SIG-M5 (cell line): ENCODE measurements at places on chromosomes 1 and 21.
A peak's percentile ranks its signal among the peaks of the same experiment; 100 is the strongest.

DNA sequence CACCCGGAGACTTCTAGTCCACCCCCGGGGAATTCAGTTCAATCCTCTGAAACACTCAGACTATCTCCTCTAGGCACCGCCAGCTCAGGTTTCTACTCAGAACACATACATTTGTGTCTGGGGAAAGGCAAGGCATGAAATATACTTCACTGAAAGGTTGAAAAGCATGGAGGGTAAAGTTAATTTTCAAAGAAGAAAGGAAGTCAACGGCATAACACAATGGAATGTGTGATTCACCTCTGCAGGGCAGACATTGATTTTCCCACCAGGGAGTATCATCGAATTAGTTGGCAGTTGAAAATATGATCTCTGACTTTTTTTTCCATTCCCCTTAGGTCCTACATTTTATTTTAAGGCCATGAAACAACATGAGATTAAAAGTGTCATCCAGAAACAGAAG, 669.4 kb downstream of the SMYD3 start:
- DNase-seq = no peak

DNA sequence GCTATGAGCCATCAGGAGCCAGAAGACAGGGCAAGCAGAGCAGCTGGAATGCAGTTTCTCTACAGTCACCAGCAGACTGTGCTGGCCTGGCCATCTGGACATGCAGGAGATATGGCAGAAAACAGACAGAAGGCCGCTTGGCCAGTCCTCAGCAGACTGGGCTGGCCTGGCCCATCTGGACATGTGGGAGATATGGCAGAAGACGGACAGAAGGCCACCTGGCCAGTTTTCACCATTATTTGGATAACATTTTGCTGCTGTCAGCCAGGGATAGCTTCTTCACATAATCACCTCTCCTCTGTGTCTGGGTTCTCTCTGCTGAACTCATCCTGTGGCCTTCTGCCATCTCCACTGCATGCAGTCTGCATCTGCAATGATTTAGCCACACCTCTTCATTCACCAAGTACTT, 25.0 kb upstream of the CACYBP start:
- DNase-seq = no peak

DNA sequence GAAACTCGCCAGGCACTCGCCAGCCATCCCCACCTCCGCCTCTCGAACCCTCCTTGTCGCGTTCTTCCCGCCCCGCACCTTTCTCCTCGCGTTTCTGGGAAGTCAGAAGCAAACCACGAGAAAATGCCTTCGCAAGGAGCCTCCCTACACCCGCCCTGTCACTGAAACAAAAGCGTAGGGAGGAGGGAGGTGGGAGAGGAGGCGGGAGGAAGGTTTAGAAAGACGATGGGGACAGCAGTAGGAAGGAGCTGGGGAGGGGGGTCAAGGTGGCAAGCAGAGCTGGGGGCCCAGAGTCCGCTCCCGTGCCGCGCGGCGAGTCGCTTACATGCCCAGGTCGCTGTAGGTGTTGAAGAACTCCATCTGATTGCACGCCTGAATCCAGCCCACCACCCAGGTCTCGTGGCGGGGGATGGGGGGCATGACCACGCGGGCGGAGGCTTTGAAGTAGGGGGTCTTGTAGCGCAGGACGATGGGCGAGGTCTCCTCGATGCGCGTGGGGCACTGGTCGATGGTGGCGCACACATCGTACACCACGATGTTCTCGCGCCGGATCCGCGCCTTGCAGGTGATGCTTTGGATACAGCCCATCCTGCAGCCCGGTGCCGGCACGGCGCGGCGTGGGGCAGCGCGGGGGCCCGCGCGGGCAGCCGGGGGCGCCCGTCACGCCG, 1.0 kb downstream of the FAM78B start:
- no peak for DNase-seq

DNA sequence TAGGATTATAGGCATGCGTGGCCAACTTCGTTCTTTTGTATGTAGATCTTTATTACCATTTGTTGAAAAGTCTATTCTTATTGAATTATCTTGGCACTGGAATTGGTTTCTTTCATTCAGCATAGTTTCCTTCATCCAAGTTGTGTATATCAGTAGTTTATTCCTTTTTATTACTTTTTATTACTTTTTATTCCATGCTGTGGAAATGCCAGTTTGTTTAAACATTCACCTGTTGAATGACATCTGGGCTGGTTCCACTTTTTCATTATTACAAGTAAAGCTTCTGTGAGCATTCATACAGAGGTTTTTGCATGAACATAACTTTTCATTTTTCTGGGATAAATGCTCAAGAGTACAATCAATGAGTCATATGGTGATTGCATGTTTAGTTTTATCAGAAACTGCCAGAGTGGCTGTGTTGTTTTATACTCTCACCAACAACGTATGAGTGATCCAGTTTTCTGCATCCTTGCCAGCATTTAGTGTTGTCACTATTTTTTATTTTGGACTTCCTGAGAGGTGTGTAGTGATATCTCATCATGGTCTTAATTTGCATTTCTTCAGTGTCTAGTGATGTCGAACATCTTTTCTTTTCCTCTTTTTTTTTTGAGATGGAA, 28.6 kb downstream of the PTPRU start:
- DNase-seq = no peak

GRCh38 chr1:1435106-1435903, at the start of gene VWA1:
VWA1 (plus strand) TSS chr1:1435690; CDS start chr1:1435749, 59 bp downstream.
- DNase-seq = no peak

DNA sequence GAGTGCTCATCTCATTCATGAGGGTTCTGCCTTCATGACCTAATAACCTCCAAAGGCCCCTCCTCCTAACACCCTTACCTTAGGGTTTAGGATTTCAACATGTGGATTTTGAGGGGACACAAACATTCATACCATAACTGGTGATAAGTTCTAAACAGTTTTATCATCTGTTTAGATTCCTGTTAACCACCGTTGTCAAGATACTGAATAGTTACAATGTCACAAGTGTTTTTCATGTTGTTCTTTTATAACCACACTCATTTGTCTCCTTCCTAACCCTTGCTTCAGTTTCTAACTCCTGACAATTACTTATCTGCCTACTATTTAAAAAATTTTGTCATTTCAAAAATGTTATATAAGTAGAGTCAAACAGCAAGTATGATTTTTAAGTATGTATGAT, 86.0 kb downstream of the NCAM2 start:
- DNase-seq = no peak

- DNase-seq = no peak
Observed at GRCh38 chr1:83802023-83802422, 196.9 kb downstream of the TTLL7 start.

- no peak for DNase-seq
Observed at GRCh38 chr1:154193821-154194220, 1.9 kb upstream of the TPM3 start.

DNA sequence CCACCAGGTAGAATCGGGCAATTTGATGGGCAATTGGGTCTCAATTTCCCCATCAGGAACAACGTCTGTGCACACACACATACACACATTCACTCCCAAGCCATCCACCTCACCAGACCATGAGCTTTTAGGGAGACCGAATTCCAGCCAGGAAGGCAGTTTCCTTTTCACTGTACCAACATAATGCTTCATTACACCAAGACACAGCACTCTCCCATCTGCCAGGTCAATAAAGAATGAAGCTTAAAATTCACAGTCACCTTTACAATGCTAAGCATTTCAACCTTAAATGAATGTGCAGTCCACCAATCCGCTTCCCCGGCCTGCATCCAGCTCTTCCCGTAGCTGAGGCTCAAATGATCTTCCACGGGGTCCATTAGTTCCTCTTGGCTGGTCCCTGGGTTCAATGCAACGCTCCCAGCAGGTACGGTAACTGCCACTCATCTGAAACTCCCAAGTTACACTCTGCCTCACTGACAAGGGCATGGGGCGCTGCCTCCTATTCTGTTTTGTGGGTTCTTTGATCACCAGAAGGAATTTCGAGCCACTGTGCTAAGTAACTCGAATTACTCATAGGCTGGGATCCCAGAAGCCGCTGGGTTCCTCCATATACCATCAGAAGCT, 105.0 kb downstream of the SIM2 start:
- no peak for DNase-seq

DNA sequence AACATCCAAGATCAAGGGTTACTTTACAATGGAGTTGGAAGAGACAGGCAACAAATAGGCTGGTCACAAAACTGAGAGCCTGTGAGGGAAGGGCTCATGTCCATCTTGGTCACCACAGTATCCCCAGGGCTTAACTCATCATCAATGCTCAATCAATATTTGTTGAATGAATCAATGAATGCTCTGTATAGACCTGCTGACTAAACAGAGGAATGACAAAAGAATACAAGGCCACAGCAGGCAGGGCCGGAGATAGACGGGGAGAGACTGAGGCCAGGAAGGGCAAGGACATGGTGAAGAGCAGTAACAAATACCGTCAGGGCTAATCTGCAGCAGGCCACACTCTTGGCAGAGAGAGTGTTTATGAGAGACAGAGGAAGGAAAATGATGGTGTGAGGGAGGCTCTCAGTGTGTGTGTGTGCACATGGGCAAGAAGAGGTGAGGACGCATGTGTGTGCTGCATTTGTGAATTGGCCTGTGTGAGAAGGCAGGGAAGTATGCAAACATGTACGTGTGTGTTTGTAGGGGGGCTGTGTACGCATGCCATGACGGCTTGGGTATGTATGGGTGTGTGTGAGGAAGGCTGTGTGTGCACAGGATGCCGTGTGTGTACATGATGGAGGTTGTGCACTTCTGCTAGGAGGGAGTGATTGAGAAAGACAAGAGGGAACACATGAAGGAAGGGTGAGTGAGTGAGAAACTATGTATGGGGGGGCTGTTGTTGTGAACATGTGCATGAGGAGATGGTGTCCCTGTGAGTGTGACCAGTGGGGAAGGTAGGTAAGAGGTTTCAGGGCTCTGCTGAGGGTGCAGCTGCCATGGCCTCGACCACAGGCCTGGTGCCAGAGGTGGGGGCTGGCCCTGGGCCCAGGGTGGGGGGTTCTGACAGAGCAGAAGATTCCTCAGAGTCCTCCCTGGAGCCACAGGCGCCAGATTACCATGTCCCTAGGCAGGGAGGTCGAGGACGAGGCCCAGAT, 15.4 kb downstream of the AHDC1 start:
- DNase-seq = no peak

DNA sequence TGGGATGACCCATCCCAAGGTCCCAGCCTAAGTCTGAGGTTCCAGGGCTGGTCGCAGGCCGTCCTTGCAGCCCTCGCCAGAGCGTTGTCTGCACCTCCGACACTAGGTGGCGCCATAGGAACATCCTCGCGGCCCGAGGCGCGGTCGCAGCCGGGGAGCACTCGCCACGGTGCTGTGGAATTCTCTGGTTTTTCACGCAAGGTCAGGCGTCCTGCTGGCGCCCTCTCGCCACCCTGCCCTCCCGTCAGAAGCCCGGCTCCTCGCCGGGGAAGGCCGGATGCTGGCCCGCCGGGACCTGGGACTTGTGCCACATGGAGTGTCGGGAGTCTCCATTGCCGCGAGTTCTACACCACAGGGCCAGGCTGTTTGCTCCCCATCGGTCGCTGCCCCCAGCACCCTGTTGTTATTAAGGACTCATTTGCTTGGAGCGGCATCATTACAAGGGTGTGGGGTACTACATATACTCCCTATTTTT, 196.8 kb upstream of the LMO4 start:
- DNase-seq = no peak

- DNase-seq = no peak
Observed at GRCh38 chr1:157310401-157310800, 172.2 kb upstream of the ETV3 start.

DNA sequence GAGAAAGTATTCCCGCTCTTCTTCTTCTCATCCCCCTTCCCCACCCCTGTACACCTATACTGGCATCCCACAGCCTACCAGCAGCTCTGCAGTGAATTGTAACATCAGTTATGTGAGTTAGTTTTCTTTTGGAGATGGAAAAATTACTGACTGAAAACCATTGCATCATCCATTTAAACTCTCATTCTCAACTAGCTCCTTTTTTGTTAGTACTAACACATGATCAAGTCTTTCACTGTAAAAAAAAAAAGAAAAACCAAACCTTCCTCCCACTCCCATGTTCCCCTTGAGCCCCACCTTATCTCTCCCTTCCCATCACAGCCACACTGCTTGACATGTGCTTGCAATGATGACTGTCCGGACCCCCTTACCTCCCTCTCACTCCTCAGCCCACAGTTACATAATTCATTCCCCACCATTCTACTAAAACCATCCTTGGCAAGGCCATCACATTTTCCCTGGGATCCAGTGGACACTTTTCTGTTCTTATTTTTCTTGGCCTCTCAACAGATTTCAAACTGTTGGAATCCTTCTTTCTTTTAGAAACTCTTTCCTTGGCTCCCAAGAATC, 23.2 kb upstream of the RAVER2 start:
- DNase-seq = no peak

GRCh38 chr1:169044296-169044695, 62.2 kb upstream of the ATP1B1 start:
- peak; percentile 43 for DNase-seq

DNA sequence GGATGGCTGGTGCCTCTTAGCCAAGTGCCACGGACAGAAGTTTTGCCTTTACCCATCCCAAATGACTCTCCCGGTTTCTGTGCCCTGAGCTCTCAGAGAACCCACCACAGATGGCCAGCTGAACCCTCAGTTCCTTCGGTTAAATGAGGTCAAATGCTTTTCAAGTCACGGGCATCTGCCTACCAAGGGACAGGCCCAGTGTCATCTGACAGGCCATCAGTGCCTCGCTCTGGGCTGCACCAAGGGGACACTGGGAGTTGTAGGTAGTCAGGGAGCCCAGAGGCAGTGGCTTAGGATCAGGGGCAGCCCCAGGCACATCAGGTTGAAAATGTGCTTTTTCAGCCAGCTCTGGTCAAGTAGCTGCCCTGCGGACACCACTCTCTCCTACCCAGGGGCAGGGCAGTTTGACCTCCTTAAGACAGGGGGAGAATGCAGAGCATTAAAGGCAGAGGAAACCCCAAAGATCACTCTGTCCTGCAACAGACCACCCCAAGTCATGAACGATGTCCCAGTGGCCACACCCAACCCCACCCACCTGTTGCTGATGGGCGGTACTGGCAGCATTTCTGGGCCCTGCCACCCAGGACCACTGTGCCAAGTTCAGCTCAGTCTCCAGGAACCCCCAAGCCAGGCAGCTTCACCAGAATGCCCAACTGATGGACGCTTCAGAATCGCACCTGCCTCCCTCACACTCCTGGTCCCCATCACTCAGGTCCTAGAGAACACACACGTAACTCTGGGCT, 60.7 kb downstream of the CASZ1 start:
- DNase-seq = no peak

GRCh38 chr1:30658014-30658336, 65.4 kb downstream of the MATN1 start:
- DNase-seq = no peak

- DNase-seq = no peak
Observed at GRCh38 chr1:235892202-235892601, 25.5 kb upstream of the LYST start.

- no peak for DNase-seq
Observed at GRCh38 chr1:245209658-245210435, 55.1 kb downstream of the KIF26B start.
